ENCODE measurements at places on chromosomes 13 and 19.
A peak's percentile ranks its signal among the peaks of the same experiment; 100 is the strongest.

DNA sequence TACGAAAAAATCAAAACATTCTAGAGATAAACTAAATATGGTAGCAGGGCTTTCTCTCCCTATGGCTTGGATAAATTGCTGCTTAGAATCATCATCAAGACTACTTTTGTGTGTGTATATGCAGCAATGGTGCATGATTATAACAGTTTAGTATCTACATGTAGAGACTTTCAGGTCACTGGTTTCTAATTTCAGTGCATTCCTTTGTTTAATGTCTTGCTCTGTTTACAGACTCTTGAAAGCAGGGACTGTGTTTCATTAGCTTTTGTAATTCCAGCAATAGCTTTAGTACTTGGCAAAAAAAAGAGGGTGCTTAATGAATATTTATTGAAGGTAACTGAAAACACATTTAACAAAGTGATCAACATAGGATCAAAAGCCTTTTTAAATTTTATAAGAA lies 420.7 kb downstream of the PCDH9 start:
- DNase-seq = peak; percentile 10

- no peak for DNase-seq
Measured at GRCh38 chr19:30036154-30037129, 94.4 kb downstream of the URI1 start.

GRCh38 chr13:113210833-113211232 lies 1.4 kb downstream of the CUL4A start:
- DNase-seq = no peak

- DNase-seq = peak; percentile 77
Measured at GRCh38 chr19:6020972-6021805, 43.2 kb upstream of the RANBP3 start.

DNA sequence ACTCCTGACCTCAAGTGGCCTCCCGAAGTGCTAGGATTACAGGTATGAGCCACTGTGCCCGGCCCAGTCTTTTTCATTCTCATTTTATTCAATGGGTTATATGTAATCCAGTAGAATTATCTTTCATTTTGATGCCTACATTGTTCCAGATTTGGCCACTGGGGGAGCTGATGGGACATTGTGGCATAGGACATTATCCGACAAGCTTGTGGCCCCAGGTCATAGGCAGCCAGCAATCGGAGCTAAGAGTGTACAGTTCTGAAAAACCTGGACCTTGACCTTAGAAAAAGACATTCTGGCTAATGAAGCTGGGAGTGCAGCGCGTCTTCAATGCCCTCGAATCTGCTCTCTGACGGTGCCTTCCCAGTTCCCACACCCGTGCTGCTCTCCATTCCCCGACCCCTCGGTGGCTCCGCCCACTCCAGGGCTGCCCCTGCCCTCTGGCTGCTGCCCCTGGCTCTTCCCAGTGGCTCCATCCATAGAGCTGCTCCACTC lies 108.7 kb downstream of the TEX29 start:
- DNase-seq = peak; percentile 27

GRCh38 chr13:112969692-112970338 lies 801 bp downstream of the MCF2L start:
- no peak for DNase-seq

GRCh38 chr13:43132257-43132656 lies 108.9 kb downstream of the DNAJC15 start:
- DNase-seq = no peak

DNA sequence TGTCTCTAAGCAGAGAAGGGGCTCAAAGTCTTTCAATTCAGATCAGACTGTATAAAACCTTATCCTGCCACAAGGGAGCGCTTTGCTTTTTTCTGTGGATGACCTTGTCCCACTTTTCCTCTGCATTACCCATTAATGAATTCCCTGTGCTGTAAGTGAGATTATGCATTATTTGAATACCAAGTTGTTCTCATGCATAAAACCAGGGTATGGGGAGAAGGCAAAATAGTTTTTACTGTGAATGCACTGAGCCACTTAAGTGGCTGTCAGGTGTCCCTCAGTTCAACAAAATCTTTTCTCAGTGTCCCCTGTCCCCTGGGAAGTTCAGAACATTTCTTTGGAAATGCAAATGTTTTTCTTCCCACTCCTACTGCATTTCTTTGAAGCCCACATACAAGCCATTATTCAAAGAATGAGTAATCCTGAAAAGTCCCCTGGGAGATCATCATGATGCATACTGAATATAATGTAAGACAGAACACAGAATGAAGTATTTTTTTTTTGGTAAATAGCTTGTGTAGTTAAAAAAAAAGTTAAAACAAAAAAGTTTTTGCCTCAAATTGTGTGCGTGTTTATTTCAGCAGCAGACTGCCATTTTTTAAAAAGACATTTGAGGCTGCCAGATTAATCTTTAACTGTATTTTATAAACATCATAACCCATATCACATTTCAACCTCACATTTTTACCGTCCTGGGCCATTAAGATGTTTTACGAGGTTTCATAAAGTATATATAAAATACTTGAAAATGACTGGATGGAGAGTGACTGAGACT lies 506.7 kb upstream of the PCDH9 start:
- DNase-seq = no peak

DNA sequence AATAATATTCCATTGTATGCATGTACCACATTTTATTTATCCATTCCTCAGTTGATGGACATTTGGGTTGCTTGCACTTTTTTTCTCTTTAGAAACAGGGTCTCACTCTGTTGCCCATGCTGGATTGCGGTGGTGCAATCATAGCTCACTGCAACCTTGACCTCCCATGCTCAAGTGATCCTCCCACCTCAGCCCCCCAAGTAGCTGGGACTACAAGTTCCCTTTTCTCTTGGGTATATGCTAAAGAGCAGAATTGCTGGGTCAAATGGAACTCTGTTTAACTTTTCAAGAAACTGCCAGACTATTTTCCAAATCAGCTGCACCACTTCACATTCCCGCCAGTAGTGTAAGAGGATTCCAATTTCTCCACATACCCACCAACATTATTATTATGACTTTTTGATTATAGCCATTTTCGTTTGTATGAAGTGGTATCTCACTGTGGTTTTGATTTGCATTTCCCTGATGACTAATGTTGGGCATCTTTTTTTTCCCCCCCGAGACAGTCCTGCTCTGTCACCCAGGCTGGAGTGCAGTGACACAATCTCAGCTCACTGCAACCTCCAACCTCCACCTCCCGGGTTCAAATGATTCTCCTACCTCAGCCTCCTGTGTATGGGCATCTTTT lies 7.6 kb upstream of the IPO5 start:
- DNase-seq = no peak

DNA sequence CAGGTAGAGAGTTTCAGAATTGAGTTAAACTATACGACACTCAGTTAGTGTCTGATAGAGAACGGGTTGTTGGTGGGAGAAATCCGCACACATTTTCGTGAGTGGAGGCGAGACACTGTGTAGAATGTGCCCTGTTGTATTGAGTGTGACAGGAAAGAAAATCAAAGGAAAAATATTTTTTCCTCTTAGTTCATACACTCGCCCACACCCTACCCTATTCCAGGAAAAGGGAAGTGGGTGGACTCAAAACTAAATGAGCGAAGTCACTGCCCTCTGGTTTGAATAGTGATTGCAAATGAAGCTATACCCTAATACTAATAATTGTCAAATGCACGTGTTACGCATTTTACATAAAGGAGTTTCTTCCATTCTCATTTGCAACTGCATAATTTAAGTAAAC lies 2.0 kb downstream of the ZNF347 start:
- no peak for DNase-seq

DNA sequence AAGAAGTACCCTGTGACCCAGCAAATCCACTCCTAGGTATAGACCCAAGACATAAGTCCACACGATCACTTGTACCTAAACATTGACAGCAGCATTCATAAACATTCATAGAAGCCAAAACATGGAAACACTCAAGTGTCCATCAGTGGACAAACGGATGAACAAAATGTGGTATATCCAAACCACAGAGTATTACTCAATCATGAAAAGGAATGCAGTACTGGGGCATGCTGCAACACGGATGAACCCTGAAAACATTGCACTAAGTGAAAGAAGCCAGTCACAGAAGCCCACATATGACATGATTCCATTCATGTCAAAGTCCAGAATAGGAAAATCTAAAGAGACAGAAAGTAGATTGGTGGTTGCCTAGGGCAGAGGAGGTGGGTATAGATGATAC lies 22.8 kb upstream of the CCNE1 start:
- DNase-seq = no peak

- no peak for DNase-seq
Measured at GRCh38 chr13:64782466-64782865, 2447.7 kb downstream of the PCDH9 start.

DNA sequence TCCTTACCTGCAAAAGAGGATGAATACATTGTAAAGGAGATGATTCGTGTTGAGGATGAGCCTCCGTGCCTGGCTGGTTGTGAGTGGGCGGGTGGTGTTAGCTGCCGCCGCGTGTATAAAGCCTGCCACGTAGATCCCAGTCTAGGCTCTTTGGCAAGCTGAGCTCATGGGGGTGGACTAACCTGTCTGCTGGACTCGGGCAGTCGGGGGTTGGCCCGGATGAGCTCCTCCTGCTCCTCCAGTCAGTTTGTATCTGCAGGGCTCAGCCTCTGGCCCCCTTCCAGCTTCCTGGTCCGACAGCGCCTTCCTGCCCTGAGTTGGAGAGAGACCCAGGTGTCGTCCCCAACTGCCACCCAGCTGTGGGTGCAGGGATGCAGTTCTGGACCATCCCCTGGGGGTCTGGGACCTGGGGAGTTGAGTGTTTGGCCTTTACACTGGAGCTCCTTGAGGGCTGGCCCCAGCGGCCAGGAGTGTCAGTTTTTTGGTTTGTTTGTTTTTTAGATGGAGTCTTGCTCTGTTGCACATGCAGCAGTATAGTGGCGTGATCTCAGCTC lies 20.9 kb downstream of the TECR start:
- peak; percentile 88 for DNase-seq

DNA sequence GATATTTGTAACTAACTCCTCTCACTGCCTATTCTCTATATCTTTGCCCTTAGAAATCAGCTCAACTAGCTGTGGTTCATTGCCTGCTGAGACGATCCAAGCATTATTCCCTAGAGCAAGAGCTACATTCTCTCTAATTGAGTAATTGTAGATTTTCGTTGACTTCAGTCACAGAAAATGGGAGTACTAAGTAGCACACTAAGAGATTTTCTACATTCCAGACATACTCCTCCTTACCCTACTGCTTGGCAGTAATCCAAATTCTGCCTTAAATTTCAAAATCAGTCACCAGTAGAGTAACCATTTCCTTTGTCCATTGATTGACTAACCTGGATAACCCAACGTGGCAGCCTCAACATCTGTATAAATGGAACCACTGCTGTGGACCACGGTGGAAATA lies 1786.8 kb downstream of the SLITRK5 start:
- DNase-seq = no peak

DNA sequence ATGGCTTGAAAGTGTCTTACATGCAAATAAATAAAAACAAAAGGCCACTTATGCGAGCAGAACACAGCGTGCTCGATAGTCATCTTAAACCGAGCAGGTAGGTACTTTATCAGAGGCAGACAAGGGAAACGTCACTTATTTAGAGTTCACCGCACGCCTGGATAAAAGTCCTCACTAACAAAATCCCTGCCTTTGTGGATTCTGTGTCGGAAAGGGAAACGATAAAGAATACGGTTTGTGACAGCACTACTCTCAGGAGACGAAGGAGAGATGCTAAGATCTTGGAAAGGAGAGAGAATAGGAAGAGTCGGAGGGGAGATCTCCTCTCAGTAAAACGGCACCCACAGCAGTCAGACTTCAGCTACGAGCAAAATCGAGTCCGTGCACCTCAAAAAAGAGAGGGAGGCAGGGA lies 581 bp downstream of the RCBTB1 start:
- DNase-seq = no peak

DNA sequence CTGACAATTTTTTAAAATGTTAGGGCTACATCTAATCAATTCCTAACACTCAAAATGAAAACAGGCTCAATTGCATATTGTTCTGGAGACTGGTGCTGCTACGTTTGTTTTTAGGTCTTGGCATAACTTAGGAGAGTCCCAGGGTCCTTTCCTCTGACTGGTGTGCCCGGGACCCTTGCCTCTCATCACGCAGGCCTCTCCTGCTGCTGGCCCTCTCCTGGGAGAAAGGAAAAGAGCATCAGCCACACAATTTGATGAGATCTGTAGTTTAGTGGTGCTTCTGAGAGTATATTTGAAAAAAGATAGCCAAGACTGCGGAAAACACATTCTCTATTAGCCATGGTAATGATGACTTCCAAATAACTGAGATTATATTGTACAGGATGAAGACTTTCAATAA lies 380.0 kb downstream of the KLF12 start:
- DNase-seq = no peak

DNA sequence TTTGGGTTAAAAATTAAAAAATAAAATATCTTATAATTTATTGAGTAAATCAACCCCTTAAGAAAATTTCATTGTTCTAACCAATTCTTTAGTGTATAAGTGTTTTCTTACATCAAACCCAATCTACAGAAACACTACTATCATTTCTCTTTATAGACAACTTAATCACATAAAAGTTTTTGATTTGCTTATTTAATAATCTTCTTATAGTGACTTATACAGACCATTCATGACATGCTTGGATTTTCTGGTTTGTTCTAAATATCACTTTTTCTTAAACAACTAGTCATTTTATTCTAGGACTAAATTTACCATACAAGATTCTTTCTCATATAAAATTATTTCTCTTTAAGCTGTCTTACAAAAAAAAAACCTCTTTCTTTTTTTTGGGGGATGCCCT lies 27.3 kb upstream of the ZSCAN5A start:
- DNase-seq = no peak

DNA sequence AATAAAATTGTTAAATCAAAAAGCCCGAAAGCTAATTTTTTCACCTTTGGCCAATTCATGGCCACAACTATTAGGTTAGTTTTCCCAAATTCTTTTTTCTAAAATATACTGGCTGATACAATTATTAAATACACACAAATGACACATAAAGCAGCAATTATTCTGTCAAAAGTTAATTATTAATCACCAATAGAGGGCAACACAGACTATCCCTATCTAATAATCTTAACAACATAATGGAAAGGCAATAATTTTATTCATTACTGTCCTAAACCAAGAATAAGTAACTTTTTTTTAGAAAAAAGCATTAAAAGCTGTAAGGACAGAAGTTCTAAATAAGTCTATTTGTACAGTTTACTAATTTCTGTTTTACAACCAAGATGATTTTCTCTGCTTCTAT lies 51.7 kb downstream of the KATNAL1 start:
- no peak for DNase-seq

GRCh38 chr13:106306748-106307277 lies 228.6 kb downstream of the EFNB2 start:
- DNase-seq = no peak

DNA sequence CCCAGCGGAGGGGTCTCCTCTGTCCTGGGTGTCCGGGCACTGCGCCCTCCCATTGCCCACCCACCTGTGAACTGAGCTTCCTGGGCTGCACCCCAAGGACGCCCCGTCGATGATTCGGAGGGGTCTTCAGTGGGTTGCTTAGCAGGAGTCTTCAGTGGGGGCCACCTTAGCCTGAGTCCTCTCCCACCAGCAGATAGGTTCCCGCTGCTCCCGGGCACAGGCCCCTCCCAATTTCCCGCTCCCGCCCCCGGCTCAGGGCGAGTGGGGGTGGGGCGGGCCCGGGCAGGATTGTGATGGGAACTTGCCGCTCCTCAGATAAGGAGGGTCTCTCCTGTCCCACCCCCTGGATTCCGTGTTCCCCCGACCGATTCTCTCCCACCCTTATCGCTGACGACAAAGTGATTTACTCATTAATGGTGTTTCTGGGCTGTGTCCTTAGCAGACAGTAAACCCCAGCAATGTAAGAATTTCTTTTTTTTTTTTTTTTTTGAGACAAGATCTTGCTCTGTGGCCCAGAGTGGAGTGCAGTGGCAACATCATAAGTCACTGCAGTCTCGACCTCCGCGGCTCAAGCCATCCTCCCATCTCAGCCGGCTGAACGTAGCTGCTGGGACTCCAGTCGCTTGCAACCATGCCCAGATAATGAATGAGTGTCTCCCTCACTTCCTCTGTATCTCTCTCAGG lies 655 bp upstream of the S1PR5 start:
- no peak for DNase-seq

Measured in NCI-H2029 treated with DMSO at 0.1 percent for 48 hours (cell line).